ENCODE measurements at places on chromosomes 5 and 9.
A peak's percentile ranks its signal among the peaks of the same experiment; 100 is the strongest.

- DNase-seq, result peak; percentile 55
These were observed 7.6 kb downstream of the TTC16 start for GRCh38 chr9:127723444-127723843.

DNA sequence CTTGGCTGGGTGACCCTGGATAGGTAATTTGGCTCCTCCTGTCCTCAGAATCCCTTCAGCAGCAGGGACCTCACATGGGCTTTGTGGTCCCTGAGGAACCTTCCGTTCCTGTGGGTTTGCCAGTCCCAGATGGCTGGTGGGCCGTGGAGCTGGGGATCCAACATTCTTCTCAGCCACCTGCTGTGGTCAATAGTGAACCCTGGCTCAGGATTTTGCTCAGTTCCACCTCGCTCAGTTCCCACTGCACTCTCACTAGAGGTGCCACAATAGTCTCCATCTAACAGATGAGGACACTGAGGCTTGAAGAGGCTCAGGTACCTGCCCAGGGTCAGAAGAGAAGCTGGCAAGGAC is 17.1 kb upstream of the SPOUT1 start:
- no peak for DNase-seq

DNA sequence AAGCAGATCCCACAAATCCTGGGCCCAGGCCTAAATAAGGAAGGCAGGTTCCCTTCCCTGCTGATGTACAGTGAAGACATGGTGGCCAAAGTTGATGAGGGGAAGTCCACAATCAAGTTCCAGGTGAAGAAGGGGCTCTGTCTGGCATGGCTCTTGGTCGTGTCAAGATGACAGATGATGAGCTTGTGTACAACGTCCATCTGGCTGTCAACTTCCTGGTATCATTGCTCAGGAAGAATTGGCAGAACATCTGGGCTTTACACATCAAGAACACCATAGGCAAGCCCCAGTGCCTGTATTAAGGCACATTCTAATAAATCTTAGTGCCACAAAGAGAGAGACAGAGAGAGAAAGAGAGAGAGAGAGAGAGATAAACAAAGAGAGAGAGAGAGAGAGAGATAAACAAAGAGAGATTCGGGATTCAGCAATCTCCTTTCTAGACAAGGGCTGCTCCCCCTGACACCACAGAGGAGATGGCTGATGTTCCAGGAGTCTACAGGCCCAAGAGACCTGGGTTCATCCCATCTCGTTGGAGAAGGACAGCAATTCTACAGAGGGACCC is 45.5 kb upstream of the HSPA9 start:
- DNase-seq, result no peak

DNA sequence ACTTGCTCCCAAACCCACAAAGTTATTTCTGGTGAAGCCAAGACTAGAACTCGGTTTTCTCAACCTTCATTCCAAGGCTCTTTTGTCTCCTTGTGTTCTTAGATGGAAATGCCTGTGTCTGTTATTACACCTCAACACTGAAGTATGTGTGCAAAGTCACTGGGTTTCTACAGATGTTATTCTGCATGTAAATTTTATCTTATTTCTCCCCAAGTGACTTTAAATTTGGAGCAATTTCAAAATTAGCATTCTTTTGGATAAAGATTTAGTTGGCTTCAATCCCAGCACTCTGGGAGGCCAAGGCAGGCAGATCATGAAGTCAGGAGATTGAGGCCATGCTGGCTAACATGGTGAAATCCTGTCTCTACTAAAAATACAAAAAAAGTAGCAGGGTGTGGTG is 104.4 kb upstream of the GNA14 start:
- DNase-seq, result no peak

GRCh38 chr9:106731910-106732309 is 131.1 kb upstream of the ZNF462 start:
- no peak for DNase-seq

- DNase-seq, result no peak
These were observed 752 bp upstream of the ANKH start for GRCh38 chr5:14872070-14872989.

DNA sequence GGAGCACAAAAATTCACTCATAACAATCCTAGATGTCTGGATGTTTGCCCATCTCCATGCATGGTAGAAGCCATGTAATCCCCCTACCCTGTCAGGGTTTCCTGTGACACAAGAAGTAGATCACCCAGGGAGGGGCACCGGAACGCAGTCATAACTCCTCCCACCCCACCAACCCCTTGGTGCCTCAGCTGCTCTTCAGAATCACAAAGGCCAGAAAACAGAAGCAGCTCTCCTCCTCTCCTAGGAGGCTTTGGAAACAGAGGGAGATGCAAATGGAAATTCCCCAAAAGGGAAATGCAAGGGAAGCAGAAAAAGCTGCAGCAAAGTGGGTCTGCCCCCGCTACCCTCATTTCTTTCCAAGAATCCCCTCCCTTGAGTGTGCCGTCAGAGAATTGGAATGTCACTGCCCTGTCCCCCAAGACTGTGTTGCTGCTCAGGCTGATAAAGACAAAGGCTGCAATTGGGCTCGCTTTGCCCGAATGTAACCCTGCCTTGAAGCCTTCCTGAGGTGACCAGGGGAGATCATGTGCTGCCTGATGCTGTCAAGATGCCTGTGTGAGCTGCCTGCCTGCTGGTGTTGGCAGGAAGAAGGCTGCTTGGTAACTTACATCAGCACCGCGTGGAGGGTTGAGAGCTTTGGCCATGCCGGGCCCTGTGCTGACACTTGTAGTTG is 65.5 kb upstream of the ABCA1 start:
- DNase-seq, result no peak

DNA sequence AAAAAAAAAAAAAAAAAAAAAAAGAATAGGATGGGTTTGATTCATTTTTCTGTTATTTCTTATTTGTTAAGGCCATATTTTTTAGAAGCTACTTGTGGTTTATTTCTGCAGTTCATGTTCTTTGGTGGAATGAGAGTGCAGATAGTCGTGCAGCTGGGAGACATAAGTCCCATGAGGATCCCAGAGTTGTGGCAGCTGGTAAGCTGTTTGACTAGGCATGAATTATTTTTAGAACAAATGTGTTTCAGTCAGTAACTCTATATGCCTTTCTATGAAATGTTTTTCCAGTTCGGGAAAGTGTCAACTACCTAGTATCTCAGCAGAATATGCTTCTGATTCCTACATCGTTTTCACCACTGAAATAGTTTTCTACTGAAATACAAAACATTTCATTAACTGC is 5.0 kb upstream of the NIPSNAP3B start:
- no peak for DNase-seq
